Inflammatory macrophage (primary cell): ENCODE measurements at places on chromosomes 6 and 20.

GRCh38 chr6:32154514-32155161 is 697 bp downstream of the PPT2 start:
- DNase-seq = peak; percentile 43

DNA sequence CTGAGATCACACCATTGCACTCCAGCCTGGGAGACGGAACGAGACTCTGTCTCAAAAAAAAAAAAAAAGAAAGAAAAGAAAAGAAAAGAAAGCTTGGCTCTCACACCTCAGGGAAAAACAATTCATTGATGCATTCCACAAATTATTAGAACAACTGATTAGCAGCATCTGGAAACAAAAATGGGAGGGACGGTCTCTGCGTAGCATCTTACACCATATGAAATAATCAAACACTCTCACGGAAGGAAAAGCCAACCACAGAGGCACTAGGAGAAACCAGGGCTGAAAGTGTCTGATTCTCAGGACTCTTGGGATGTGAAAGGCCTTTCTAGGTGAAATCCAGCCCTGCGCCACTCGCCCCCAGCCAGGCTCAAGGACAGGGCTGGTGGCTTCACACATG is 2.3 kb upstream of the HELZ2 start:
- DNase-seq = no peak

DNA sequence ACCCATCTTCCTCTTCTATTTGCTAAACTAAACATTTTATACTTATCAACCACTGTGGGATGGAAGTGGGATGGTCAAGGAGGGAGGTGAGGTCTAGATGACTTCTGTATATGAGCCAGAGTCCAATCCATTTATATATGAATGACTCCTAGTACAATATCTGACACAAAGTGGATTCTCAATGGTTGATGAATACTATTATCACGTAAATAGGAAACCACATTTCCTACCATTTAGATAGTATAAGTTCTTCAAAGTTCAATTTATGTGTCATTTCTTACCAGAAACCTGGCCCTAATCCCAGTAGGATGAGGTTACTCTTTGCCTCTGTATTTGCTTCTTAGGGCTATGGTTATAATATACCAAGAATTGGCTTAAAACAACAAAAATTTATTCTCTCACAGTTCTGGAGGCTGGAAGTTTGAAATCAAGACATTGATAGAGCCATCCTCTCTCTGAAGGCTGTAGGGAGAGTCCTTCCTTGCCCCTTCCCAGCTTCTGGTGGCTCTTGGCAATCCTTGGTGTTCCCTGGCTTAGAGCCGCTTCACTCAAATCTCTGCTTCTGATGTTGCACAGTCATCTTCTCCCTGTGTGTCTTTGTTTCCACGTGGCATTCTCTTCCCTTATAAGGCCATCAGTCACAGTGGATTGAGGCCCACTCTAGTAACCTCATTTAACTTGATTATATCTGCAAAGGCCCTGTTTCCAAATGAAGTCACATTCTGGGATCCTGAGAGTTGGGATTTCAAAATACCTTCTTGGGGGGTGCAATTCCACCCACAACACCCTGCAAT is 41.0 kb upstream of the RAB23 start:
- no peak for DNase-seq

GRCh38 chr6:133891149-133891926 is 2.4 kb downstream of the TCF21 start:
- peak; percentile 15 for DNase-seq

GRCh38 chr6:167050903-167051302 is 51.7 kb downstream of the CEP43 start:
- no peak for DNase-seq
